RCC 7860 (cell line): ENCODE measurements at places on chromosomes 11 and 22.
A peak's percentile ranks its signal among the peaks of the same experiment; 100 is the strongest.

GRCh38 chr22:44671742-44672141, 30.3 kb upstream of the PRR5 start:
- peak; percentile 17 for DNase-seq

DNA sequence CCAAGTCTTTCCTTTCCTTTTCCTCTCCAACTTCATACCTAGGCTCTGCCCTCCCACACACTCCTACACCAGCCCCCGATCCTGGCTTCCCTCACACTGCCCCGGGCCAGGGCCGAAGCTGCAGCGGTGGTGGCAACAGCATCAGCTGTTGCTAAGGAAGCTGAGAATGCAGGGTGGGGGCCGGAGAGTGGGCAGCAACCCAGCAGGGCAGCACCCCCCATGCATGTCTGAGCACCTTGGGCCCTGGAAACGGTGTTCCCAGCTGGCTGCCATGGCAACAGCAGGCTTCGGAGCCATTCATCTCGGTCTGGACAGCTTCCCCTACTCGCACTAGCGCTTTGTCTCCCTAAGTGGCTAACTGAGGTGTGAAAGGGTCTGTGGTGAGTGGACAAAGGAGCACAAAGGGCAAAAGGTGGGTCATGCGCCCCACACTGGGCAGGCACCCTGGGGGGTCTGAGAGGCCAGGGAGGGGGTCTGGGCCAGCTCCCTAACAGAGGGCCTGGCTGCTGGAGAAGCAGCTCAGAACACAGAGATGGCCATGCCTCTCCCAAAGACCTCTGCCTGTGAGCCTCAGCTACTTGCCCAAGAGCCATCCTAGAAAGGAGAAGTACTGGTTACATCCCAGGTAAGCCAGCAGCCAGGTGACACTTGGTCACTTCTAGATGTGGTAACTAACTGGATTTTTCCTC, 42.1 kb upstream of the JAM3 start:
- DNase-seq, result no peak

GRCh38 chr11:8690374-8691342, 8.1 kb downstream of the RPL27A start:
- DNase-seq, result no peak

DNA sequence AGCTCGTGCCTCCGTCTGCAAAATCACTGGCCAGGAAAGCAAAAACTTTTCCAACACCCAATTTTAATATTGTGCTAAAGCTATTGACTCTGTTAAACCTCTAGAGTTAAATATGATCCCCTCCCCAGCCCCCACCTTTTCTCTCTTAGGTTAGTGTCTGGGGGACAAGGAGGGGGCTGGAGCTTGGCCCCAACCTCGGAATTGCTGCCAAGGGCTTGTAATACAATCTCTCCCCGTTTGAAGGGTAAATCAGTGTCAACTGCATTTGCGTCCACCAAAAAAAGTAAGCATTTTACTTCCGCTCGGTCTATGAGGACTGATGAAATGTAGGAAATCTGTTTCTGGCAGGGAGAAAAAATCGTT, at the start of gene GAS2:
GAS2 (plus strand) TSS at position 287 of the 363 bp plus-strand sequence. CDS start 8,259 bp downstream, outside the sequence.
- DNase-seq, result no peak

DNA sequence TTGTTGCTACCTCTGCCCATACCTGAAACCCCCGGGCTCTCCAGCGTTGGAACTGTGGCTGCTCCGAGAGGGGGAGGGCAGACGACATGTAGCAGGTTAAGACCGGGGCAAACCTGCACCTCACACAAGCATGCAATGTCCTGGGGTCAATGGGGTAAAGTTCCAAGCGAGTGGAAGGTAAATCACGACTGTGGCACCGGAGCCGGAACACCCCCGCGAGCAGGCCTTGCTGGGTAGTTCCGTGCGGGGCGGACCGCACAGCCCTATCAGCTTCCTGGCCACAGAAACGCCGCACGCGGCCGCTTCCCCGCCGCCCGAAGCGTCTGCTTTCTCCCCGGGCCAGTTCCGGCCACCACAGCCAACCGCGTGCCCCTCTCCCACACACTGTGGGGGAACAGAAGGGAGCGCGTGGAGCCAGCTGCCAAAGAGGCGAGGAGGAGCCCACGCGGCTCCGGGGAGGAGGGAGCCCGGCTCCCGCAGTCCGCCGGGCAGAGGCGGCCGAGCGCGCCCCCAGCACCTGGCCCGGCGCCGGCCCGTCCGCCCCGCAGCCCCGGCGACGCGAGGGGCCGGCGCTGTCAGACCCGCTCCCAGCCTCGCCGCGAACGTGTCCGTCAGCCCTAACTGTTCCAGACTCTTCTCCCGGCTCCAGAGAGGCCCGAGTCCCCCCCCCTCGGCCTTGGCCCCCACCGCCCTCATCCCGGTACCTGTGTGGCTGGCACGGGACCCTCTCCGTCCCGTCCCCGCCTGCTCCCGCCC, 1.6 kb downstream of the SPTBN2 start:
- DNase-seq, result no peak

DNA sequence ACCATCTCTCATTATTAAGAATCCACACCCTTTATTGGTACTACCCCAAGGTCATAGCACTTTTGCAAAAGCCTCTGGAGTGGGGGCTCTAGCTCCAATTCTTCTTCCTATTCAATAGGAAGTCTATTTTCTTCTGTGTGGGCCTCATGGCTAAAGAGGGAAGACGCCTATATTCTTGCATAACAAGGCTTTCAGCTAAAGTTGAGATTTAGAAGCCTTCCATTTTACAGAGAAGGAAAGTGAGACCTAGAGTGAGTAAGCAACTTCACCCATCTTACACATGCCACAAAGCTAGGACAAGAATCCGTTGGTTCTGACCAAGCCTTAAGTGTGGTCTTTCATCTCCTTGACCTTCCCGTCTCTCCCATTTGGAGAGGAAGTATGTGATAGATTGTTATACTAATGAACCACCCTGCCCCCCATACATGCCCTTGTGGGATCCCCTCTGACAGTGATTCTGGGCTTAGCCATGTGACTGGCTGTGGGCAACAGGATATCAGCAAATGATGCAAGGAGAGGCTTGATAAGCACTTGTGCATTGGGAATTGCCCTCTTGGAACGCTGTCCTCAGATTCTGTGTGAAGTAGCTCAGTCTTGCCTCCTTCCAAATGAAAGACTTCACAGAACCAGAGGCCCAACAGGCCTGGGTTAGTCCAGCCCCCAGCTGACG, 12.3 kb downstream of the BACE1 start:
- no peak for DNase-seq

DNA sequence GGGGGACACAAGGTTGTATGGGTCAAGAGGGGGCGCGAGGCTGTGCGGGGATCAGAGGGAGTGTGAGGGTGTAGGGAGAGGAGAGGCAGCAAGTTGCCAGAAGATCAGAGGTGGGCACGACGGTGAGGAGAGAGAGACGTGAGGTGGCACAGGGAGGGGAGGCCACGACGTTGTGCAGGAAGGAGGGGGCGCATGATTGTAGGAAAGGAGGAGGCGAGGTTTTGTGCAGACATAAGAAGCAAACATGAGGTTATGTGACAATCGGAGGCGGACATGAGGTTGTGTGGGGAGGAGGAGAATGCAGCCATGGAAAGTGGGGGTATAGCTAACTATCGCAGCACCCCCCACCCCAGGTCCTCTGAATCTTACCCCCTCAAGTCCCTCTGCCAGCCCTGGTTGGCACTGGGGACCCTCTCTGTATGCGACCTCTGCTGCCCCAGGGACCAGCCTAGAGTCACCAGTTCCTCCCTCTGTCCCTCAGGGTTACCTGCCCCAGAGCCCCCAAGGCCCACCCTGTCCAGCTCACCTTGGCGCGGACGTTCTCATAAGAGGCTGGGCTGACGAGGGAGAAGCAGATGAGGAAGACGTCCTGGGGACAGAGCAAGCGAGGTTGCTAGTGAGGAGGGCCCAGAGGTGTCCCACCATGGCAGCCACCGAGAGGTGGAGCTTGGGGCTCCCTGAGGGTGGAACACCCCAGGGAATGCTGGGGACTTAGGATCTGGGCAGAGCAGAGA, 12.5 kb downstream of the RAC2 start:
- DNase-seq, result no peak
